ENCODE measurements at places on chromosomes 4 and X.

DNA sequence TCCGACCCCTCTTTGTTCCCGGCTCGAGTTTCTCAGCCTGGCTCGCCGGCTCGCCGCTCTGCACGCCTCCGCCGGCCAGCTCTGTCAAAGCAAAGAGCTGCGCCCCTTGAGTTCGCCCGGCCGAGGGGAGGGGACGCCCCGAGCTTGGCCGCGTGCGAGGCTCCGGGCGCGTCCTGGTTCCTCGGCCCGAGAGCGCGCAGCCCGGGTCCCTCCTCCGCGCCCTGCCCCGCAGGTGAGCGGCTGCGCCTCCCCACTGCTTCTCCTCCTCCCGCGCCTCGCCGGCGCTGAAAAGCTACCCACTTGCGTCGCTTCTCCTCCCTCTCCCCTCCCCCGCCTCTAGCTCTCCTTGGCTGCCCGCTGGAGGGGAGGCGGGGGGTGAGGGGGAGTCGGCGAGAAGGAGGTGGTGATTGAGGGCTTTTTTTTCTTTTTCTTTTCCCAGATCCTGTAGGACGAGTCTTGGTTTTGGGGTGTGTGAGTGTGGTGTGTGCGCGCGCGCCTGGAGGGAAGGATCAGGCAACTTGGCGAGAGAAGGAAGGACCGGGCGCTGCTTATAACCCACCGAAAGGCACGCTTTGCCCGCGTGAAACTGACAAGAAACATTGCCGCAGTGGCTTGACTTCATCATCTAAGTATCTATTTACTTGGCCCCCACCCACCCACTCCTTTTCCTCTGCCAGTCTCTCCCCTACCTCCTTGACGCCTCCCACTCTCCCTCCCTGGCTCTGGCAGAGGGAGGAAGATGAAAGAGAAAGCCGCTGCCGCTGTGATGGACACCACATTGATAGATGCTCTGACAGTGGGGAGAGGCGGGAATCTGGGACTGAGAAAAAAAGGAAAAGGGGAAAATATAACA, at the start of gene LEF1:
LEF1 (minus strand) TSS at position 262 of the 853 bp plus-strand sequence. CDS start 1,165 bp downstream, outside the sequence.
- DNase-seq: peak; percentile 49

DNA sequence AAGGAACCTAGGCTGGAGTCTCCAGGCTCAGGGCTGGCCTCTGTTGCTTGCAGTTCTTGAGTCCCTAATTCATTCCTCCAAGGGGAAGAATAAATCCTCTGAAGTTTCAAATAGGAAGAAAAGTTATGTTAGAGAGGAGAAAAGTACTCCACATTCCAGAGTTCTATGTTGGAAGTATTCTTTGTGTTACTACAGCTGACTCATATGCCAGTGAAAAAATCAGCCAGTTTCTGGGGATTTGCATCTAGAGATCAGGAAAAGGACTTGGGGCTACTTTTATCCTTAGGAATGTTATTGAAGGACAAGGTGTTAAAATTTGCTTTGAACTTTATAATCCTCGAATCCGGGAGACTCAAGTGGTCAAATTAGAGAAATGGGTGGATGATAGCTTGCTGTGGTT, 11.7 kb upstream of the NUDT9 start:
- DNase-seq: no peak

- no peak for DNase-seq
These were observed 26.3 kb downstream of the ANKRD50 start for GRCh38 chr4:124686279-124686678.

DNA sequence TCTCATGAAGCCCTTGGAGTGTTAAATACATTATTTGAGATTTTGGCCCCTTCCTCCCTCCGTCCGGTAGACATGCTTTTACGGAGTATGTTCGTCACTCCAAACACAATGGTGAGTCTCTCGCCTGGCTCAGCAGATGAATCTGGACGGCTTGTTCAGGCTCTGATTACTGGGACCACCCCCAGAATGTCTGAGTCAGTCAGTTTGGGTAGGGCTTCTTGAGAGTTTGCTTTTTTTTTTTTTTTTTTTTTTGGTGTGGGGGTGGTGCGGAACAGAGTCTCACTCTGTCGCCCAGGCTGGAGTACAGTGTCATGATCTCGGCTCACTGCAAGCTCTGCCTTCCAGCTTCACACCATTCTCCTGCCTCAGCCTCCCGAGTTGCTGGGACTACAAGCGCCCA, 62.4 kb upstream of the MSANTD1 start:
- DNase-seq: no peak

DNA sequence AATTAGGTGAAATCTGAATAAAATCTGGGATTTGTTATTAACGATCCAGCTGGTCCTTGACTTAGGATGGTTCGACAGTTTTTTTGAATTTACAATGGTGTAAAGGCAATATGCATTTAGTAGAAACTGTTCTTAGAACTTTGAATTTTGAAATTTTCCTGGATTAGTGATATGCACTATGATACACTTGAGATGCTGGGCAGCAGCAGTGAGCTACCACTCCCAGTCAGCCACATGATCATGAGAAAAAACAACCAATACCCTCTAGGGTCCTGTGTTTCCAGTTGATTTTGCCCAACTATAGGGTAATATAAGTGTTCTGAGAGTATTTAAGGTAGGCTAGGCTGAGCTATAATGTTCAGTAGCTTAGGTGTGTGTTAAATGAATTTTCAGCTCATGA, 303.7 kb downstream of the GPAT3 start:
- no peak for DNase-seq

DNA sequence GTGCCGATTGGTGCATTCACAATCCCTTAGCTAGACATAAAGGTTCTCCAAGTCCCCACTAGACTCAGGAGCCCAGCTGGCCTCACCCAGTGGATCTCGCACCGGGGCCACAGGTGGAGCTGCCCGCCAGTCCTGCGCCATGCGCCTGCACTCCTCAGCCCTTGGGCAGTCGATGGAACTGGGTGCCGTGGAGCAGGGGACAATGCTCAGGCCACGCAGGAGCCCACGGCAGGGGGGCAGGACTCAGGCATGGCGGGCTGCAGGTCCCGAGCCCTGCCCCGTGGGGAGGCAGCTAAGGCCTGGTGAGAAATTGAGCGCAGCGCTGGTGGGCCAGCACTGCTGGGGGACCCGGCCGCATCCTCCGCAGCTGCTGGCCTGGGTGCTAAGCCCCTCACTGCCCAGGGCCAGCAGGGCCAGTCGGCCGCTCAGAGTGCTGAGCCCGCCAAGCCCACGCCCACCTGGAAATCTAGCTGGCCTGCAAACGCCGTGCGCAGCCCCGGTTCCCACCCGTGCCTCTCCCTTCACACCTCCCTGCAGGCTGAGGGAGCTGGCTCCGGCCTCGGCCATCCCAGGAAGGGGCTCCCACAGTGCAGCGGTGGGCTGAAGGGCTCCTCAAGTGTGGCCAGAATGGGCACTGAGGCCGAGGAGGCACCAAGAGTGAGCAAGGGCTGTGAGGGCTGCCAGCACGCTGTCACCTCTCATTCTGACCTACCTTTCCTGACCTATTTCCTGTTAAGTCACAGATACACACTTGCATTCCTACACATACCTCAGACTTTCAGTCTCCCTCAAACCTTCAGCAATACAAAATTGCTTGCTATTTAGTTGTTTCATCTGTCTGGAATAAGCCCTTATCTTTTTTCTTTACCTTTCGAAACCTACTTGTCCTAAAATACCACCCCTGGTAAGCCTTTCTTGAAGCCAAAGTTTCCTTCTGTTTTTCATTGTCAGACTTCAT, 20.7 kb downstream of the UBE2K start:
- DNase-seq: no peak

GRCh38 chrX:115449742-115450141, 111.2 kb upstream of the PLS3 start:
- no peak for DNase-seq

DNA sequence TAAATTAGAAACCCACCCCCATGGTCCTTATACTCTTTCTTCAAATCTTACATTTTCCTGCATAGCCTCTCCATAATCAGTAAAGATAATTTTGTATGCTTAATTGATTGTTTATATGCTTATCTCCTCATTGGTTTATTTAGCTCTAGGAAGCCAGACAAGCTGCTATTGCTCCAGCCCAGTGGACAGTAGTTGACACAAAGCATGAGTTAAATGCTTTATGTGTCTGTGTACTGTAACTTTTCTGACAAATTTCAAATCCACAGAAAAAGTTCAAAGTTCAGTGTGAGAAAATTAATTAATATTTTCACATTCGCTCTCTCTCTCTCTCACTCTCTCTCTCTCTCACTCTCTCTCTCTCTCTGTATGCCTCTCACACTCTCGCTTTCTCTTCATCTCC, 181.7 kb downstream of the GABRB1 start:
- no peak for DNase-seq

- no peak for DNase-seq
These were observed 184.7 kb upstream of the NDP start for GRCh38 chrX:44157858-44158257.

Data from activated effector memory CD4-positive, alpha-beta T cell treated with Interleukin-2 at 50 U/mL for 16 hours (primary cell).